ENCODE measurements at places on chromosomes 5 and 9.

GRCh38 chr5:74131250-74131649 lies 505.3 kb downstream of the ARHGEF28 start:
- DNase-seq: no peak

DNA sequence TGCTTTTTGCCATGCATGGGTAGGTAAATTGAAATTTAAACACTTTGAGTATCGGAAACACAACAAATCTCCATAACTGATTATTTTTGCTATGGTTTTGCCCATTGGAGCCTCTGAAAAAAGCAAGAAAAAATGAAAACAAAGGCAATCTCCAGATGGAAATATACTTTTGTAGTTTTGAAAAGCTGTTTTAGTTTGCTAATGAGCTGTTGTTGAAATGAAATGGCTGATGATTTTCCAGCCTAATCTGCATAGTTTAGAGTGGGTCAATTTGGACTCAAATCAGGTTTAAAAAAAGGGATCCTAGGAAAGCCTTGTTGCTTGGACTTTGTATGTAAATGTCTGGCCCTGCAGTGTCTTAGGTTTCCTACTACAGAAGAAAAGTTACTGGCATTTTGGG lies 285.8 kb downstream of the CAAP1 start:
- DNase-seq: no peak

DNA sequence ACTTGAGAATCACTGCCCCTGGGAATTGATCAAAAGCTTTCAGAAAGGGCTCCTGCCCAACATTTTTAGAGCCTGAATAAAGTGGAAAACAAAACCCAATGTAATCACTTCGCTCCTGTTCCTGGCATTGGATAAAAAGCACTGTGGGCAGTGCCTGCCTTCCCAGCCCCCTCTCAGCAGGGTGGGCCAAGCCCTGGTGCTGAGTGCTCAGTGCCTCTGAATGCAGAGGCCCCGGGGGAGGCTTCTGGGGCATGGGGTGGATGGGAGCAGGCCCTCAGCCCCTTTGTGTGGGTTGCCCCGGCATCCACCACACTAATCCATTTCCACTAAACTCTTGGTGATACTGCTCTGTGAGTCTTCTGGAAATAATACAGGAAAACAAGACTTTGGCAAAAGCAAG lies 55.6 kb downstream of the CFAP90 start:
- no peak for DNase-seq

GRCh38 chr5:171478946-171479775 lies 59.7 kb downstream of the FGF18 start:
- no peak for DNase-seq

DNA sequence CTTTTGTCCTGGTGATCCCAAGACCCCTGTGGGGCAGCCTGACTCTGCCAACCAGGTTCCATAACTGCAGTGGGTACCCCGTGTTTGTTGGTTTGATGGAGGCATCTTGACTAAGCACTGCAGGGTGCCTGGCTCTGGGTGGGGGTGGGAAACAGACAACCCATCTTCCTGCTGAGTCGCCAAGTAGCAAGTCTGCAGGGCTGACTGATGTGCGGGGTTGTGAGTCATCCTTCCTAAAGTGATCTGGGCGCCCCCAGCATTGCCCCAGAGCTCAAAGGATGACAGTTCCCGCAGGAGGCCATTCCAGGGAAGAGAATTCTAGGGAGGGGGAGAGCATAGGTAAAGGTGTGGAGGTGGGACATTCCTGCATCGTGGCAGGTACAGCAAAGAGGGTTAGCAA lies 23.5 kb downstream of the DAB2IP start:
- DNase-seq: no peak

DNA sequence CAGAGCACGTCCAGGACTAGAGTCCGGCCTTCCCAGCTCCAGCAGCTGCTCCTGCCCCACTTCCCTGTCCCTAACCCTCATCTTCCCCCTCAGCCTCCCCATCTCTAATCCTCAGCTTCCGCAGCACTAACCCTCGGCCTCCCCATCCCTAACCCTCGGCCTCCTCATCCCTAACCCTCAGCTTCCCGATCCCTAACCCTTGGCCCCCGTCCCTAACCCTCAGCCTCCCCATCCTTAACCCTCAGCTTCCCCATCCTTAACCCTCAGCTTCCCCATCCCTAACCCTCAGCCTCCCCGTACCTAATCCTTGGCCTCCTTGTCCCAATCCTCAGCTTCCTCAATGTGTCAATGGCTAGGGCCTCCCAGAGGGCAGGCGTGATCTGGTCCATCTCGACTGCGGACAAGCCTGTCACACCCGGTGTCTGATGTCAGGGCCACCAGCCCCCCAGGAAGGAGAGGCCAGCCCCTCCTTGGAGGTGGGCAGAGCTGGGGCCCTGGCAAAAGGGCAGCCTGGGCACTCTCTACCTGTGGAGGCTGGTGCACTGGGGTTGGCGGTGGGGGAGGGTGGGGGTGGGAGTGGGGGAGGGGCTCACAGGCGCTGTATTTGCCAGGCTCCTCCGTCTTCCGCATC lies 1.4 kb downstream of the OBP2B start:
- no peak for DNase-seq

DNA sequence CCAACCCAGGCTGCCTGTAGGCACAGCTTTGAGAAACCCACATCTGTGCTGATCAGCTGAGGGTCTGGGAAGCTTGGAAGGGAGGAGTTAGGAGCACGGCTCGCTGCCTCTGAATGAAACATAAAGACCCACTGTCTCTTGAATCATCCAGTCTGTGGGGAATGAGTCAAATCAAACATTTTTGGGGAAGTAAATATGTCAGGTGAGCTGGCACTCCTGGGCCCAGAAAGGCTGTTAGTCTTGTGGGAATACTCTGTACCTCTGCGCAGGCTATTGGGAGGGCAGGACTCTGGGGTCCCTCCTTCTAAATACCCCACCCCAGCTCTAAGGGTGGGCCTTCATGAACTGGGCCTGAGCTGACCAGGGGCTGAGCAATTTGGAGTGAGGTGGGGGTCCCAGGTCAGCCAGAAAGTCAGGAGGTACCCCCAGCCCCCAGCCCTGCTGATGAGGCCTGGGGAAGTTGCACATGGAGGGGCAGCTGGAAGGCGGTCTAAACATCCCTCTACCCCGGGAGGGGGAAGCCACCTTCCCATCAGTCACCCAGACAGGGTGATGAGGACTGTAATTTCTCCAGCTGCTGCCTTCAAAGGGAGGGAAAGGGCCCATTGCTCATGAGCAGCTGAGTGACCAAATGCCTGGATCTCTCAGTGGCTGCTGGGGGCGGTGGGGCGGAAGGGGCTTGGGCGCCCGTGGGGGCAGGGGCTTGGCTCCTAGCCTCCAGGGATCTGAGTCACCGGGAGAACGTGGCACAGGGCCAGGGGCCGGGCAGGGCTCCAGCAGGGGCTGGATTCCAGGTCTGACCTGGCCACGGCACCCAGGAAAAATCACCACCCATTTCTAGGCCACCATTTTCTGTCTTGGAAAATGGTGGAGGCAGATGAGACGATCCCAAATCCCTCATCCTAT lies 10.8 kb downstream of the FIBCD1 start:
- no peak for DNase-seq

DNA sequence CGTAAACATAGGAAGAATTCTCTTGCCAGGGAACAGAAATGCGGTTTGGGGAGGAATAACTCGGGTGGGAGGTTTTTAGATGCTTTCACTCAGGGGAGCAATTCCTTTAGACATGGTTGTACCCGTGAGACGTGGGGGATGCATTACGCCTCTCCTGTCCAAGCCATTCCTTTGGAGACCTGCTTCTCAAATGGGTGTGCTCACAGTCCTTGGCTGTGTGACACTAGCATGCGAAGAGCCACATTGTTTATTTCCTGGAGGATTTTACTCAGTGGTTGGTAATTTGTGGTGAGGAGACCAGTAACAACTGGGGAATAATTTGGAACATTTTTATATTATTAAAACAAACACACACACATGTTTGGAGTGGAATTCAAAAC lies 18.5 kb downstream of the COL15A1 start:
- DNase-seq: no peak

DNA sequence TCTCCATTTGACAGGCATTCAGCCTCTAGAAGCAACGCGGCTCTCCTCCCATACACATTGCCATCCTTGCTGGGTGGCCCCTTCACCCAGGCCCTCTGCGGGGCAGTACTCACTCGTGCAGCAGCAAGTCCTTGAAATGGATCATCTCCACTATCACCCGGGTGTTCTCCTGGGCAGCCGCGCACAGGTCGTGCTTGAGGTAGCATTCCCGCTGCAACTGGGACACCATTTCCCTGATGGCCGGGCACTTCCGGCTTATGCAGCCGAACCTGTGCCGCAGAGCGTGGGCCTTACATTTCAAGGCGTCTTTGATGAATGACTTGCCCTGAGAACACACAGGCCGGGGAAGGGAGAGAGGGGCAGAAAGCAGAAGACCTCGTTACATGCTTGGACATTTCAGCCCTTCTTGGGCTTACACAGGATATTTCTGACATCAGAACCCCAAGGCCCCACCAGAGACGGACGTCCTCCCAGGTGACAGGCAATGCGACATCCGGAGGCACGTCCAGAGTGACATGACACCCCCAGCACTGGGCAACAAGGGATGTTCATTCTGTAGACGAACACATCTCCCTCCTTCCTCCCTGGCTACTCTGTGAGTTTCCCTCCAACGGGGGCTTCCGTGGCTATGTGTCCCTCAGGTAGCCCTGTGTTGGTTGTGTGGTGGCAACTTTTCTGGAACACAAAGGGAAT lies 5.0 kb downstream of the STC2 start:
- no peak for DNase-seq
